ENCODE measurements at places on chromosomes 16 and 17.

- DNase-seq: no peak
Measured at GRCh38 chr17:49338883-49339282, 23.2 kb downstream of the ZNF652 start.

GRCh38 chr16:86630471-86630870 is 52.1 kb downstream of the FOXL1 start:
- peak; percentile 65 for DNase-seq

- DNase-seq: no peak
Measured at GRCh38 chr16:19912455-19913339, 28.0 kb upstream of the GPRC5B start.

GRCh38 chr17:72394531-72394930 is 273.7 kb downstream of the SOX9 start:
- DNase-seq: no peak

DNA sequence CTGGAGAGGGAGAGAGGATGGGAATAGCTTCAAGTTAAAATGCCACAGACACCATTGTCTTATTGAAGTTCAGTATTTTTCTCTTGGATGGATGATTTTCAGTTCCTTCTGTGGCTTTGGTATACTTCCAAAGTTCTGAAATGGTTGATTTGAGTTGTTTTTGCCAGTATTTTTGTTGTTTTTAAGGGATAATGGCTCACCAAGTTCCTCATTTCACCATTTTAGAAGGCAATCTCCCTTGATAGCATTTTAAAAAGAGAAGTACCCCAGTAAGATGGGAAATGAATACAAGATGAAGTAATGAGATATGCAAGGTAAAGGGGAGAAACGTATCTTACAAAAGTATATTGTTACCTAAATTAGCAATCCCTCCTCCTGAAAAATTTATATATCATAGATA is 18.5 kb upstream of the SPDYE4 start:
- DNase-seq: no peak

DNA sequence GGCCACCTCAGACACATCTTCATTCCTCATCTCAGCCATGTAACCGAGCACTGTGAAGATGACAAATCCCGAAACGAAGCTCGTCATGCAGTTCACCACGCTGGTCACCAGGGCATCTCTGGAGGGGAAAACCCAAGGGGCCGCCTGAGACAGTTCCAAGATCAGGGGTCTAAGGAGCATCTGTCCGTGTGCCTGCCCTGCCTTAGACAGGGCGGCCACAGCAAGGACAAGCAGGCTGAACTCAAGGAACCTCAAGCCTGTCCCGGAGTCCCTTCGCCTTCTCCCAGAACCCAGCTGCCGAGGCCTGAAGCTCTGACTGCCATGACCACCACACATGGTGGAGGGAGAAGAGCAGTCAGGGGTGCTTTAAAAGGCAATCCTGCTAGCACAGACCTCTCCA is 22.7 kb downstream of the SLC6A4 start:
- DNase-seq: no peak

GRCh38 chr17:81417879-81418709 is 22.8 kb downstream of the BAHCC1 start:
- no peak for DNase-seq
